Natural killer cell (primary cell): ENCODE measurements at places on chromosomes 12 and 14.

DNA sequence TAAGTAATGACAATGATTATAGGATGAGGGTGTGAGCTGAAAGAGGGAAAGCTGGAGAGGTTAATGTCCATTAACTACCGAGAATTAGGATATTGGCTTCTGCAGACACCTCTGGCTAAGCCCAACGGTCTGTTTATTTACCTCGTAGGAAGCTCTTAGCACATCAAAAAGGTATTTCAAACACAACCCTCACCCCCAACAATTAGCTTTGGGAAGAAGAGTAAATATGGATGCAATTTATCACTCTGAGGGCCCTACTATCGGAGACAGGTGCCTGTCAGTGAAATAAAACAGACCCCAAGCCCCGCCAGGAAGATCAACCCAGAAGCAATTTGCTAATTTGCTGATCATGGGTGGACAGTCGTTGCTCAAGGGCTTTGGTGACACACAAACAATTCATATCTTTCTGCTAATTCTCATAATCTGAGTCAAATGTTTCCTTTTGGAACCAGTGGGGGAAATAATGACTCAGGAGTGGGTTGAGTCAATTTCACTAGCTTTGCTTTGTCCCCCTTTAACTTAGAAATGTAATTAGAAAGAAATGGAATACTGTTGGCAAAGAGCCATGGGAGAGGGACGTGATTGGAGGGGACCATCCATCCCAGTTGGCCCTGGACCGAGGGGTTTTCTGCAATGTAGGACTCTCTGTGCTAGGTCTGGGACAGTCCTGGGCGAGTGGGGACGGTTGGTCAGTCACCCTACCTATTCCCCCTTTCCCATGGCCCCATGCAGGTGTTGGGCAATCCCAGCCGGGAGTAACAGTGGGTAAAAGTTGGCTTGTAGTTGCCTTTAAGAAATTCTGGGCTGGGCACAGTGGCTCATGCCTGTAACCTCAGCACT lies 99.1 kb upstream of the MED13L start:
- no peak for DNase-seq

DNA sequence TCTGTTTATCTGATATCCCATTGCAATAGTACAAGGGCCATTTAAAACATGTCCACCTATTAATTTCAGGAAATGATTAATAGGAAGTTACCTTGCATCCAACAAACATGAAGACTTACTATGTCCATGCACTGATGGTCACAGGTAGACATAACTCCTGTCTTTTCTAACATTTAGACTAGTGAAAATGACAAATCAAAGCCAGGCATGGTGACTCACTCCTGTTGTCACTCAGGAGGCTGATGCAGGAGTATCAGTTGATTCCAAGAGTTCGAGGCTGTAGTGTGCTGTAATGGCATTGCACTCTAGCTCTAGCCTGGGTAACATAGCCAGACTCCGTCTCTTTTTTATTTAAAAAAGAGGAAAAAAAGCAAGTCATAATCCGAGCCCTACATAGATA lies 14.8 kb downstream of the HSP90B1 start:
- no peak for DNase-seq

GRCh38 chr12:46110928-46111699 lies 120.7 kb upstream of the SCAF11 start:
- DNase-seq = no peak

DNA sequence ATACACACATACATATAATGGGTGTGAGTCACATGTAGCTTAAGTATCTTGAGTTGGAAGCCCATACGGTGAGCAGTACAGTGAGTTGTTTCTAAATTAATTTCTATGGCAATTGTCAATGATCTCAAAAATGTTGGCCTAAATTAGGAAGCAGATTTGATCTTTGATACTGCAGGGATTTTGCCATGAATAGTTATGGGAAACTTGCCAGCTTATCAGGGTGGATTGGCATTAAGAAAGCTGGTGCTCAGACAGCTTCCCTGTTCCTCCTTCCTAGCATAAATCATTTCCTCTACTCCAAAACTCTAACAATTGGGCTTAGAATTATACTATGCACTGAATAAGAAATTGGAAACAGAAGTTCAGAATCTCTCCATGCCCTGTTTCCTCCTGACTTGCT lies 150.9 kb upstream of the FRMD6 start:
- DNase-seq = no peak

GRCh38 chr14:35808076-35808637 lies 938 bp downstream of the RALGAPA1 start:
- DNase-seq = no peak

- DNase-seq = peak; percentile 76
Observed at GRCh38 chr12:98653866-98654493, 8.9 kb downstream of the APAF1 start.

- DNase-seq = peak; percentile 51
Observed at GRCh38 chr14:60723116-60723906, 840 bp downstream of the SIX4 start.

GRCh38 chr14:65723348-65723747 lies 310.8 kb downstream of the FUT8 start:
- no peak for DNase-seq

- no peak for DNase-seq
Observed at GRCh38 chr14:104513641-104514046, 65.9 kb upstream of the C14orf180 start.

- DNase-seq = no peak
Observed at GRCh38 chr12:131093604-131093955, 139.9 kb downstream of the ADGRD1 start.

DNA sequence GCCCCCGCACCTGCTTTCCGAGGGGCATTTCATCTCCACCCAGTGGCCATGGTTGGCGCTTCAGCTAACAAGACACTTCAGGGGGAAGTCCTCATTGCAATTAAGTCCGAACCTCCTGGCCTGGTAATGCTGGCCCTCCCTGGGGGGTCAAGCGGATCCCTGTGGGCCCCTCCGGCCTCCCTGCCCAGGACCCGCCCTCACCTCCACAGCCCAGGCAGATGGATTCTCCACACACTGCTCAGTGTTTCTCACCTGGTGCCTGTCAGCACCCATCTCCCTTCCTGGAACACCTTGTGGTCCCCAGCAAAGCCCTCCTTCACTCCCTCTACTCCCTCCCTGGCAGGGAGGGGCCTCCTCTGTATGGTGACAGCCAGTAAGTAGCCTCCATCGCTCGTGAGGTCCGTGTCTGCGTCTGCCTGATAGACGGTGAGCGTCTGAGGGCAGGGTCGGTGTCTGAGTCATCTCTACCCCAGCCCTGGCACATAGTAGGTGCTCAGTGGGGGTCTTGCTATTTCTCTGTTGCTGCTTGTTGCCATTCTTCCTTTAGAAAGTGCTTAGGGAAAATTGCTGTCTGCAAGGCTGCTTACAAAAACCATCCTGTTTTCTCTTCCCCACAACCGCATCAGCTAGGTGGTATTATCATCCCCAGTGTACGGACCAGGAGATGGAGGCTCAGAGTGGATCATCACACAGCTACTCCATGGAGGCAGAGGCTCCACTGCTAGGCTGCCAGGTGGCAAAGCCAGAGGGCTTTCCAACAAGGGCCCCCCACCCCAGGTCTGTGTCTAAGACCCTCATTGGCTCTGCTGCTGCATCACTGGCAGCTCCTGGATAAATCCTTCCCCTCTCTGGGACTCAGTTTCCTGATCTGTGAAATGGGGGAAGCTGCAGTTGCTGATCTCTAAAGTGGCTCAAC lies 39.7 kb upstream of the EML1 start:
- DNase-seq = no peak

DNA sequence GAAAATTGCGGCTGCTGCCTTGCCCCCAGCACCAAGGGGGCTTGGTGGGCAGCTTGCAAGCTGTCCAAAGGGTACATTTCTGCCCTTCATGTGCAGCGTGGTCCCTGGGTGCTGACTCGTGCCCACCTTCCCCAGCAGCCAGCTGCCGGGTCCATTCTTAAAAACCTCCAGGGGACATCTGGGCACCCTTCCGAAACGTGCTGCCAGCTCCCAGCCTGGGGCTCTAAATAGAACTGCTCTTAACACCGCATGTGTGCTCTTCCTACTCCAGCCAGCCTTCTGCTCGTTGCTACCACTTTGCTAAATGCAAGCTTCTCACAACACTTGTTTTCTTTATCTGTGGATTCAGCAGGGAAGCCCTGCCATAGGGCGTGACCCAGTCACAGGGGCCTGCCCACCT lies 66.0 kb downstream of the RIMBP2 start:
- no peak for DNase-seq

- no peak for DNase-seq
Observed at GRCh38 chr14:75101491-75101890, 25.4 kb downstream of the NEK9 start.

GRCh38 chr12:14961466-14962152 lies at the start of gene ARHGDIB:
Gene ARHGDIB (minus strand): TSS chr12:14961601. CDS start chr12:14950712, 10,889 bp downstream.
- DNase-seq = peak; percentile 96

DNA sequence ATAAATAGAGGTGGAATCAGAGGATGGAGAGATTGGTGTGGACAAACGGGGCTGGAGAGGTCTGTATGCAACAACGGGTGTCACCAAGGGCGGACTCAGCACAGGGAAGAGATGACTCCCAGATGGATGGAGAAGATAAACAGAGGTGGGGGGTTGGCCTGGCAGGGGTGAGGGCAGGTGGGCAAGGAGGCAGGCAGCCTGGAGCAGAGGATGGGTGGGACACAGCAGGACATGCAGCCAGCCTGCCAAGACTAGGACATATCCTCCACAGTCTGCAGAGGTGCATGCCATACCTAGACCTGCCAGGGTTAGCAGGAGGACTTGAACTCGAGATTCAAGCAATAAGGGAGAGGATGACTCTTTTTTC lies 56.2 kb downstream of the TTC7B start:
- DNase-seq = no peak

DNA sequence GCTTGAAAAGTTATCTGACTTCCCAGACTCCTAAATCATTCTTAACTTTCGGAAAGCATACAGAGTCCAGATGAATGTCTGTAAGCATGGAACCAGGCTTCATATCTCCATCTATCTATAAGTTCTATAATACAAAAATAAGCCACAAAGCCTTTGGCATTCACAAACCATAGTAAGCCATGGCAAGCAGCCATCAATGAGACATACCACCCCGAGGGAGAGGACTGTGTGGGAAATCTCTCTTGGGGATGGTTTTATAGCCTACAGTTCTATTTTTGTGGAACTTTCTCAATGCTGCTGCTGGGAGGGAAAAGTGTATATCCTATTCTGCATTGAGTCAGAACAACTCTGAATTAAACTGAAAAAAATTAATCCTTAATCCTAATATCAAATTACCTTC lies 20.4 kb downstream of the EGLN3 start:
- no peak for DNase-seq

DNA sequence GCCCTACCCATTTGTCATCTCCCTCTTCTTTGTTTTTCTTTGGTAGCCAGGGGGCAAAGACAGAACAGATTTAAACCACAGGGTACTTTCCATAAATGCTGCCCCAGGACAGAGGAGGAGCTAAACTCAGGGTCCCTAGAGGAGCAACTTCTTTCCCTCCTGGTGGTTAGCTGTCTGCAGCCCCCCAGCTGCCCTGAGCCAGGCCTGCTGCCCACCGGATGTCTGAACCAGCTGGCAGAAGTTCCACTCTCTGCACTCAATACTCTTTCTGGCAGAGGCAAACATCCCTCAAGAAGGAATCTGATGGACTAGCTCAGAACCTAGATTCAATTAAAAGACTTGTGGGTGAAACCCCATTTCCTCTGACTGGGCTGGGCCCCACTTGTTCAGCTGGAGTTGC lies 10.7 kb downstream of the VDR start:
- DNase-seq = no peak

GRCh38 chr14:96351986-96352385 lies 11.2 kb downstream of the ATG2B start:
- no peak for DNase-seq

- DNase-seq = no peak
Observed at GRCh38 chr12:104279164-104279563, 24.4 kb upstream of the EID3 start.

DNA sequence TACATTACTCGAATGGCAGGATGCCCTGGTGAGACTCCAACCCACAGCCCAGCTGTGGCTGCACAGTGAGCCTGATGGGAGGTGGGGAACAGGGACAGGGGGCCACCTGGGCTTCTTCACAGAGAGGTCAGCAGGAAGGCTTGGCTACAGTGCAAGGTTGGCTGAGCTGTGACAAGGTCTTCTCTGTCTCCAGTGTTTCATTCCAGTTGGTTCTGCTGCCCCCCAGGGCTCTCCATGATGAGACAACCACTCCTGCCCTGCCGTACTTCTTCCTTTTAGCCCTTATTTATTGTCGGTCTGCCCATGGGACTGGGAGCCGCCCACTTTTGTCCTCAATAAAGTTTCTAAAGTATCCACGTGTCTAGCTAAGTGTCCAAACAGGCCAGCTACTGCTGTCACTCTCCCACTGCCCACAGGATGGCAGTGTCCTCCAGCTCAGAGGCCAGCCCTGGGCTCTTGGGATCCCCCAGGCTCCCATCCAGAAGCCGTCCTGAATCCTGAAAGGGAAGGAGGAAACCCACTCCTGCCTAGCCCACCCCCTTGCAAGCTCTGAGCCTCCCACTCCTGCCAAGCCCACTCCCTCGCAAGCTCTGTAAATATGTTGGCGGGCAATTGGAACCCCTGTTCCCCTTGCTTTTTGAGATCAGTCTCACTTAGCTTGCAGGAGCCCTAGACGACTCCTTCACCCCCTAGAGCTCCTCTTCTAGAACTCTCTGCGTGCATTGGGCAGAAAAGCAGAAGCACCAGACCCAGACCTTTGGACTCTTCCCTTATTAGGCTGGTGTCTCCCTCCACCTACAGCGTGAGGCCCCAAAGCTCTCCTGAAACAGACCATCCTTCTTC lies 5.4 kb downstream of the C1QL4 start:
- DNase-seq = no peak

DNA sequence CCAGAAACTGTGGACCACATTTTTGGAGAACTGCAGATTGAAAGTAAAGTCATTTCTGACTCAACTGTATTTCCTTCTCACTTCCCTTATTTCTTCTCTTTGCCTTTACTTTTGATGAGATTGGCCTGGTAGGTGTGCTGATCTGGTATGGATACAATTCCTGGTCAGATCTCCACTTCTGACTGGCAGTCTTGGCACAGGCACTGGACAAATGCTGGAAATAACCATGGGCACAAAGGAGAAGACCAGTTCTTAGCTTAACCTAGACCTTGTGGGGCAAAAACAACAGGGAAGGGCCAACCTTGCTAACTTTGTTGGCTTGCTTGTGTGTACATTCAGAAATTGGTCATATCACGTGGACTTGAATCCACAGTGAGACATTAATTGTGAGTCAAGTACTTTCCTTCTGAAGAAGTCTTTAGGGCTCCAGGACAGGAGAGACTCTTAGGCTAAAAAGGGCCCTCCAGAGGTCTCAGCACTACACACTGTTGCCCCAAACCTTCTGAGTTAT lies 75.0 kb downstream of the DIP2B start:
- DNase-seq = no peak

- DNase-seq = no peak
Observed at GRCh38 chr12:76976777-76977382, 88.5 kb downstream of the E2F7 start.

DNA sequence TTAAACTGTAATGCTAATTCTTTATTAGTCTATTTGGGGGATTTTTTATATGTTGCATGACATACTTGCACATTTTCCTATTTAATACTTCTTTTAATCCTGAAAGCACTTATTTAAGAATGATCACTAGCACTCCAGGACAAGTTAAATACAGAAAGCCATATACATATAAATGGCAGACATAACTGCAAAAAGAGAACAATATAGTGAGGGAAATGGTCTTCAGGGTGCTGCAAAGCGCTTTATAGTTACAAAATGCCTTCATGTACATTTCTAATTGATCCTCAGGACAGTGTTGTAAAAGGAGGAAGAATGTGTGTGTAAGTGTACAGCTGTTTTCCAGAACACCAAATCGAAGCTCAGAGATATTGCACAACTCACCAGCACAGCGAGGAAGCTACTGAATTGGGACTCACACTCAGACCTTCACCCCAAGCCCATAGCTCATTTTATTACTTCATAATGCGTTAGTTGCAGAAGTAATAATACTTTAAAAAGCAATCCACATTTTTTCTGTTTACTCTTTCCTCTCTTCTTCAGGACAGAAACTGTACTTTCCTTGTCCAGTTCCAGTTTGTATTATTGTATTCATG lies 428.2 kb downstream of the RAD51B start:
- DNase-seq = no peak
